ENCODE measurements at places on chromosomes 7 and 10.

DNA sequence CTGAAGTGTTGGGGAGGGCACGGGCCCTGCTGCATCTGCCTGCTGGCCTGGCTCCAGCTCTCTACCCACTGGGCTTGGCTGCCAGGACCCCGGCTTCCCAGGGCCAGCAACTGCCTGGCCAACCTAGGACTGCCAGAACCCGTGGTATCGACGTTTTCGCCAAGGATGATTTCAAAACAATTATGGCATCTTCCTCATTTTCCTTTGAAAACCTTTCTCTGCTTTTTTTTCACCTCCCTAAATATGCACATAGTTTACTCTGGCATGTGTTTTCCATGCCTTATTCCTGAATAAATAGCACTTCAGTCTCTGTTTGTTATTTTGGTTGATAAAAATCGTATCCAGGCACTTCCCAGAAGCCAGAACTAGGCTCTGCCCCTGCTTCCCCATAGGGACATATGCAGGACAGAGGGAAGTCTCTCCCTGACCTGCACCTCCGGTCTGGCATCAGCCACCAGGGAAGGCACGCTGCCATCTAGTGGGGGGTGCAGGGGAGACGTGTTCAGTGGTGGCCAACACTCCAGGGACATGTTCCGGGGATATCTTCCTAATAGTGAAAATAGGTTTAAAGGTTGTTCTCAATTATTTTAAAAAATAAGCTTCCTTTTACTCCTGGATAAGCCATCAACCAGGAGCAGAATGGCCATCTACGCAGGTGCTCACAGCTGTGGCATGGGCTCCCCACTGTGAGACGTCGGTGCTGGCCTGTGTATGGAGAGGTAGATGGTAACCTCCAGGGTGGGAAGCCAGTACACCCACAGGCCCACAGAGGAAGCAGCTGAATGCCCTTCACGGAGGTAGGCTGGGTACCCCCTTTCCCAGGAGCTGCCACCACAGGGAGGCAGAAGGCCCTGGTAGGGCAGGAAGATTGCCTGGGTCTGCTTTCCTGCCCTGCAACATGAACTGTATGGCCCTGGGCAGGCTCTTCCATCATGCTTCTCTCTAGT is 30.7 kb upstream of the ANTXRL start:
- peak; percentile 86 for DNase-seq

- peak; percentile 38 for DNase-seq
These were observed 10.9 kb downstream of the OGDHL start for GRCh38 chr10:49751216-49751615.

- DNase-seq, result no peak
These were observed 179.4 kb upstream of the PRSS1 start for GRCh38 chr7:142569851-142570250.

DNA sequence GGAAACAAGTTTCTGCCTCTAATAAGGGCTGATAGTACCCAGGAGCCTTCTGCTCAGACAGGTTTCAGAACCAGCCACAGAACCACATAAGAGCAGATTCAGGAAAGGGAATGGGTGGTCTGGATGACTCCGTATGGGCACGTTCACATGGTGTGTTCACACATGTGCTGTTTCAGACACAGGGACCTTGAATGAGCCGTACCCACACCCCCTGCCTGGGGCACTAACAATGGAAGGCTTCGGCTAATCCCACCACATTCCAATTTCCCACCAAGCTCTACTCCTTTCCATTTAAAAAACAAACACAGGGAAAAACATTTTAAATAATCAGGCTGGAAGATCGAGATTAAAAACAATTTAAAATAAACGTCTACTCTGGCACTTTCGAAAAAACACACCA is 217.3 kb downstream of the GRID1 start:
- no peak for DNase-seq

GRCh38 chr7:32108651-32109050 is 38.4 kb upstream of the PDE1C start:
- no peak for DNase-seq

DNA sequence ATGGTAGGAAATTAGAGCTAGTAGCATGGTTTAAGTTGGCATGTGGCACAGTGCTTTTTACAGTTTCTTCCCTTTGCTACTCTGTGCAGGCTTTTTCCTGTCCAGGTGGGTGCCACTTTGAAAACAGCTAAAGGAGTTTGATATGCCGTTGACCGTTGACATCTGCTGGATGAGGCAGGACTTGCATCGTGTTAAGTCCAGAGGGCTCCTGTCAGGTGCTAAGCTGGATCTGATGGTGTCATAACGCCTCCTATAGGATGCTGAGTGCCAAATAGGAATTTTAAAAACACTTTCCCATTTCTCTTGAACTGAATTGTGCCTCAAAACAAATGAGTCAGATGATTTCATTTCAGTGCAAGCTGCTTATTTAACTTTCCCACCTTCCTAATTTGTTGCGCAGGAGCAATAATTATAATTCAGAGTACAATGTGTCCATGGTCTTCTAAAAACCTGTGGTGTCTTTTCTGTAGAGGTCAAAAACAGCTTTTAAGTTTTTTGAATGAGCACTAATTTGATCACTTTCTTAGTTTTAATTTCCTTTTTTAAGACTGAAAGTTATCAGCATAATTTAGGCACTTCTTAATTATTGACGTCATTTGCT is 178.3 kb downstream of the CDCA7L start:
- DNase-seq, result no peak

GRCh38 chr7:149005427-149006344 is 22.6 kb downstream of the PDIA4 start:
- peak; percentile 95 for DNase-seq

DNA sequence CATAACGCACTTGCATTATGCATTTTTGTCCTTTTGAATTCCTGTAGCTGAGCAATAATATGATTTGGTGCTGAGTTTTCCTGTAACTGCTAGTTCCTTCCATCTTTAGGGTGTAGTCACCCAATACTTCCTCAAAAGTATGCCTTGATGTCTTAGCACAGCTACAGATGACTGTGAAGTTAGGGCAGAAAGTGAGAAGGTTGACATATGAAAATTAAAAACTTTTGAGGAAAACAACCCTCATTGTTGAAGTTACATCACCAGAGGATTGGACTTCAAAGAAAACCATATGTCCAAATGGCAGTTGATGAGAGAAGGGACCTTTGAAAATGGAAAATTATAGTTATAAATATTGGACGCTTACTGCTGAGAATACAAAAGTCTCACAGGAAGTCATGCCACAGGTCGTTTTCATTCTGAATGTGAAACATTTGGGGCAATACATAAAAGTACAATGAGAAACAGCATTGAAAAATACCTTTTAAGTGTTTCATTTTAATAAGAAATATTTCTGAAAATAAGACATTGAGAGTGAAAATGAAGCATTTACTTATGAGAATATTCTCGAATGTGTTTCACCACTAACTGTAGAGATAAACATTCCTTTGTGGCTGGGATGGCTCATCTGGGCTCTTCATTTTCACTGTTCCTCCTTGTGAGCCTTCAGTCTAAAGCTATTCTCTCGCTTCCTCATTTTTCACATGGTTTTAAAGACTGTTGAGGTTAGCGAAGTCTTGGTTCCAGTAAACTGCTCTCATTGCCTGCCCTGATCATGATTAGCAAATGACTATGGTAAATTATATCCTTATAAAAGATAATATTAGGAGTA is 61.4 kb upstream of the NME8 start:
- DNase-seq, result no peak

DNA sequence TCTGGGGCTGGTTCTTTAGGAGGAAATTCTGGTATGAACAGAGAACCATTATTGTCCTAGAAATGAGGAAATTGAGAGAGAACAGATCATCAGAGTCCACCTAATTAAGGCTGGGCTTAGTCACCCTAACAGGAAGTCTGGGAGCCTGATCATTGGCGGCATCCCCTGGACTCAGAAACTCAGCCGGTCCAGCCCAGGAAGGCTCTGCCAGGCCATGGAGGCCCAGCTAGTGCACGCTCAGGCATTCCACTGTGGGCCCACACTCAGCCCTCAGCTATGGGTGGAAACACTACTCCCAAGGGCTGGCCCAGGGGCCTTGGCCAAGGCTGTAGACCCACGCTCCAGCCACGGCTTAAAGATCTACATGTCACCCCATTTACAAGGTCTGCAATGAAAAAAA is 109.2 kb downstream of the PTPN20 start:
- DNase-seq, result peak; percentile 72

GRCh38 chr7:121061677-121062582 is 73.4 kb downstream of the CPED1 start:
- DNase-seq, result no peak

- no peak for DNase-seq
These were observed 76.4 kb upstream of the PRSS58 start for GRCh38 chr7:142334236-142334635.

- no peak for DNase-seq
These were observed 157.3 kb downstream of the PCLO start for GRCh38 chr7:83005410-83005809.

DNA sequence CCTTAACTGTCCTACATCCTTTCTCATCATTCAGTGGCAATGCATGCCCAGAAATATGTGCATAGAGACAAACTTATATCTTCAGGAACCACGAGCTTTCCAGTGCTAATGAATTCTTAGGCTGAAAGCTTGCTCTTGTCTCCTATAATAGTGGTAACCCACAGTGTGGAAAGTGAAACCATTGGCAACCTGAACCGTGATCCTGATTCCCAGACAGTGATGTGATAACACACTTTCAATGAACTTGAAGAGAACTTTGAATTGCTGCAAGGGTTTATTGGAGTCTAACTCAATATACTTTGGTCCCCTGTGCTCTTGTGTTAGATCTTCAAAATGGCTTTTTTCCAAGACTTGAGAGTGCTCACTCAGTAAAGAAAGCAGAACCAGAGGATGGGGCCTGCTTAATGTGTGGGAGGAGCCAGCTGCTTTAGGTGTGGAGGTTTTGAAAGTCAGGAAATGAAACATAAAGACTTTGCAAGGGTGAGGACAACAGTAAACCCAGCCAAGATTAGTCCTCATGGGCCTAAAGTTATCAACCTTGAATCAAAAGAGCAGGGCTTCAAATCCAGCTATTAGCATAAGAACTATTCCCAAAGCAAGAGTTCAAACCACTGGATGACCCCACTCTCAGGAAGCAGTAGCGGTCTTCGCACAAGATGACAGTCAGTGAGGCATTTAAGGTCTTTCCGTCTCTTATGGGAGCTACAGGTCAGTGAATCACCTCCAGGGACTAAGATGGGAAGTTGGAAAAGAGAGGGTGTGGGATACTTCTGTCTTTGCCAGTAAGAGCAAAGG is 332.4 kb upstream of the NRP1 start:
- no peak for DNase-seq

All from spleen (tissue), 13 donors.